Cerebellum (tissue), 4 donors: ENCODE measurements at places on chromosomes 11 and 22. TPM values are rescaled to one million over a fixed set of nuclear protein-coding genes. Genes with fewer than 3 reads are reported as not detected.

PGM2L1 gene
- 72.8 TPM for total RNA-seq

GRCh38 chr11:107683061-107683460, 28.8 kb downstream of the SLN start:
- DNase-seq = no peak

DNA sequence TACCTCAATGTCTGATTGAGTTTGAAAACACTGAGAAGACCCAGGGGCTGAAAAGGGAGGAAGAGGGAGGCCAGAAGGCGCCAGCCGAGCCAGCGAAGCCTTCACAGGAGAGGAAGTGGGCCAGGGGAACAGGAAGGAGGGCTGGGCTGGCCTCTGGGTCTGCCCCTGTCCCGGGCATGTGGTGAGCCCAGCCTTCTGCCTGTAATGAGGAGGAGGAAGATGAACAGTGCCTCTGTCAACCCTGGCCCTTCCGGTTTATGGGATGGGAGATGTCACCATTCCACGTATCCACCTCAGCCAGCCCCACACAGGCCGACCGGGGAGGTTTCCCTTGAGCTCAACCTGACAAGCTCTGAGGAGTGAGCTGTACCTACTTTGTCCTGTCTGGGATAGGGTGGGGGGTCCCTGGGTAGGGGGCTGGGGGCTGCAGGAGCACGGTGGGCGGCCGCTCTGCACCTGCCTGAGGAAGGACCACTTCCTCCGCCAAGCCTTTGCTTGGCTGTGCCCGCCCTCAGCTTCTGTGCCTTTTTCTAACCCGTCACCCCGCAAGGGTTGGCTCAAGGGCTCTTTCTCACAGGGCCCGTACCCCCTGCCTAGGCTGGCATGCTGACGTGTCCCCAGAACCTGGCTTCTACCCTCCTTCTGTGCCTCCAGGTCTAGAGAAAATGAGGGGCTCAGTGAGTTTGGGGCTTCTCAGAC, 2.0 kb downstream of the PARVG start:
- DNase-seq = no peak

PAMR1 gene
- 2.4 TPM for total RNA-seq

GRCh38 chr11:105183987-105184386, 44.4 kb upstream of the CARD18 start:
- DNase-seq = no peak

KDM4E gene
- total RNA-seq = not detected
